ENCODE measurements at places on chromosomes 16 and 17.

GRCh38 chr16:84055366-84055765 is 12.8 kb upstream of the SLC38A8 start:
- DNase-seq, result no peak

DNA sequence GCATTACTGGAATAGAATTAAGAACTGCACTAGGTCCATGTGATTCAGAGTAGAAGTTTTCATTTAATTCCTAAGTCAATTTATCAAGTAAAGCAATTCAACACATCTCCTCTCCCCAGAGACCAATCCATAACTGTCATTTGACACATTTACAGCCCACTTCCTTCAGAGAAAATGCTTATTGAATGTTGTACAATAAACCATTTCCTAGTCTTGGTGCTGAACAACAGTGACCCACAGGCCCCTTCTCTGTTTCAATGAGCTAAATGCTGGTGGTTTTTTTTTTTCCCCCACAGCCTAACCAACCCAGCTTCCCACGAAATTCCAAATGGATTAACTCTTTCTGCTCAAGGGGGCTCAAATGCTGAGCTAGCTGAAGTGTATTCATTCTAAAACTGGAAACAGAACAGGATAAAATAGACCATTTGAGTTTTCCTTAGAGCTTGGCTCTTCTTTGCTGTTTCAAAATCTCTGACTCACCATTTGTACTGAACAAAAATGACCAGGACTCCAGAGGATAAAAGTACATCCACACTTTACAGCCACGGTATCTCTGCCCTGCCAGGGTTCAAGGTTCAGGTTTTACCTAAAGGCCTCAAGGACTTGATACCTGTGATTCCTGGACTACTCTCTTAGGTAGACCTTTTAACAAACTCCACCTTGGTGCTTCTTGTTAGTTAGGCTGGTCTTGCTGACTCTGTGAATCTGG is 62.3 kb downstream of the TMEM100 start:
- DNase-seq, result no peak

DNA sequence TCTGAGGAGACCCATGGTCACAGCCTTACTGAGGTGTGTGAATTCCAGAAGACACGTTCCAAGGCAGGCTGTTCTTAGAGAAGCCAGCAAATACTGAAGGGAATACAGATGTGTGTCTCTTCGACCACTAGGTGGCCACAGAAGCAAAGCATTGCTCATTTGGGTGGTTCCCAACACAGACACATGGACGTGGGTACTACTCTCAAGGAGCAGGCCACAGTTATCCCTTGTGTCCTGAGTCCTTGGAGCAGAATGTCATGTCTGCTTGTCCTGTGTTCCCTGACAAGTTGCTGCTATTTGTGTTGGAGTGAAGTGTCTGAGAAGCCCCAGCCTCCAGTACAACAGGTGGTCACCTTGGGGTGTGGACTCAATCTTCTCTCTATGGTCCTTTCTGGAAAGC is 30.3 kb downstream of the HMOX2 start:
- DNase-seq, result peak; percentile 59

GRCh38 chr17:45046537-45047125 is 4.8 kb downstream of the DCAKD start:
- no peak for DNase-seq

GRCh38 chr16:80938004-80938878 is 68.4 kb downstream of the CMC2 start:
- DNase-seq, result peak; percentile 20

DNA sequence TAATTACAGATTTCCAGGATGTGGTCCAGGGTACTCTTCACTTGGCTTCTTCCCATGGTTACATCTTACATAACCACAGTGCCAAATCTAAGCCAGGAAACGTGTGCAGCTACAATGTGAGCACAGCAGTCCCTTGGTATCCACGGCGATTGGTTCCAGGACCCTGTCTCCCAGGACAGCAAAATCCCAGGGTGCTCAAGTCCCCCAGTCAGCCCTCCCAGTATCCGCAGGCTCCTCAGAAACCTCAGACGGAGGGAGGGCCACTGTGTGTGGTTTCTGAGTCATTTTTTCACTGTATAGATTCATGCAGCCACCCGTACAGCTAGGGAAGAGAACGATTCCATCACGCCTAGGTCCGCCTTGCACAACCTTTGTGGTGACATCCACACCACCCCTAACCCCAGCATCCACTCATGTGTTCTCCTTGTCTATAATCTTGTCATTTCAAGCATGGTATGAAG is 11.1 kb upstream of the ATP2C2 start:
- DNase-seq, result peak; percentile 55

DNA sequence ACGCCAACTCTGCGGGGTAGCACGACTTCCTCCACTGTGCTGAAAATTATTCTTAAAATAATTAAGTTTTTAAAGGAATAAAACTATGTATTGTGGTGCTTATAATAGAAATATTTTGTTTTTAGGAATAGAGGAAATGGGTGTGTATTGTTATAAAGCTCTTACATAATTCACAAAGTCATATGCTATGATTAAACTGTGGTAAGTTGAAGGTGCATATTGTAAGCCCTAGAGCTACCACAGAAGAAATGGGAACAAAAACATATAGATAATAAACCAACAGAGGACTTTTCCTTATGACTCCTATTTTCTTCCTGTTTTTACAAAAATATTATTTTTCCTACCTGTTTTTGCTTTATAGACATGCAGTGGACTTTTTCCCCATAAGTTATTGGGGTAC is 4.3 kb upstream of the SLFN11 start:
- no peak for DNase-seq

DNA sequence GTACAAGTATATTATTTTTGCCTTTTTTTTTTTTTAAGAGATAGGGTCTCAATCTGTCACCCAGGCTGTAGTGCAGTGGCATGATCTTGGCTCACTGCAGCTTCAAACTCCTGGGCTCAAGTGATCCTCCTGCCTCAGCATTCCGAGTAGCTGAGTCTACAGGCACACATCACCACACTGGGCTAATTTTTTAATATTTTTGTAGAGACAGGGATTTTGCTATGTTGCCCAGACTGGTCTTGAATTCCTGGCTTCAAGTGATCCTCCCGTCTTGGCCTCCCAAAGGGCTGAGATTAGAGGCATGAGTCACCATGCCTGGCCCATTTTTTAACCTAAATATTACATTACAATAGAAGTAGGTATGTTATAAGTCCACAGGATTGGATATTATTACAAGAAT is 3.2 kb downstream of the TERB1 start:
- no peak for DNase-seq

- DNase-seq, result no peak
Observed at GRCh38 chr16:69928856-69929400, 22.2 kb upstream of the CLEC18A start.

DNA sequence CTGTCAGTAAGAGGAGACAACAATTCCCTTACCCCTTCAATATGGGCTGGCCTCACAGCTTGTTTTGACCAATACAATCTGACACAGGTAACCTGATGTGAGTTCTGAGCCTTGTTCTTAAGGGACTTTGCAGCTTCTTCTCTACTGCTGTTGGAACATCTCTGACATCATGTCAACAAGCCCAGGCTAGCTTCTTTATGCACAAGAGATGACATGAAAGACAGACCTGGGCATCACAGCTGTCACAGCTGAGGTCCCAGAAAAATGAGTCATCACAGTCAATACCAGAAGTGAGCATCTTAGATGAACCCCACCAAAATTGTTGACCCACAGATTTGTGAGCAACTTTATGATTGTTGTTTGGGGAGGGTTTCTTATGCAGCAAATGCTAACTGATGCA is 431.7 kb upstream of the PSMD7 start:
- no peak for DNase-seq

GRCh38 chr17:68461589-68461988 is 4.3 kb upstream of the WIPI1 start:
- peak; percentile 20 for DNase-seq

DNA sequence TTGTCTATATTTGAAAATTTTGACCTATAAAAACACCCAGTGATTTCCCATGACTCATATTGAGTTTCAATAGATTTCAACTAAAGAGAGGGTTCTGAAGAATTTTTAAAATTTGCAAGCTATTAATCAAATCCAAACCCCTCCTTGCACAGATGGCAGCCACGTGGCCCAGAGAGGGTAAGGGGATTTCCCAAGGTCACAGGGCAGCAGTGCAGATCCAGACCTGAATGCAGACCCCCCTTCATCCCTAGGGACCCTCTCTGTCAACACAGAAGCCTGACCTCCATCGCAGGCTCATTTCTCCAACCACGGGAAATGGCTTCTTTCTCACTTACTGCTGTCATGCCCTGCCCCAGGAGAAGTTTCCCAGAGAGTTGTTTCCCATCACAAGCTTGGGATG is 24.7 kb upstream of the CES5A start:
- DNase-seq, result no peak

DNA sequence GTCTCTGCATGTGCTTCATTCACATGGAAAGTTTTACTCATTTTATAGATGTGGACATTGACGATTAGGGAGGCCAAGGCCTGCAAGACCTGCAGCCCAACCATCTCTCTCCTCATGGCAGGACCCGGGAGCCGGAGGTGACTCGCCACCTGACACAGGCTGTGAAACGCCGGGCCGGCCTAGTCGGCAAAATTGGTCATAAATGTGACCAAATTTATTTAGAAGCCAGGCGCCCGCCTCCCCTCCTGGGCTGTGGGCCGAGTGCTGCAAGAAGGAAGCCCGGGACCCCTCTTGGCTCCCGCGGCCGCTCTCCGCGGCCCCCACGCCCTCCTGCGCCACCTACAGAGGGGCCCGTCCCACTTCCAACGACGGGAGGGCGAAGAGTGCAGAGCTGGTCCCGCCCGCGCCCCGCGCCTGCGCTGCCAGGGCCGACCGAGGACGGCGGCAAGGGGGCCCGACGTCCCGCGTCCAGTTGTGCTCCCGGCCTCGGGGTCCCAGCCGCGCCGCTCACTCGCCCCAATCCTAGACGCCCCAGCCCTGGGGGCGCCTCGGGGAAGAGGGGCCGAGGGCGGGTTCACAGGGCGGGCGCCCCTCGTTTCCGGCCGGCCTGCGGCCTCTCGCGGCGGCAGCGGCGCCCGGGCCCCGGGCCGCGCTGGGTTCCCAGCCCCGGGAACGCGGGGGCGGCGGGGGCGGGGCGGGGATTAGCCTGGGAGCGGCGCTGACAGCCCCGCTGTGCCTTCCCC is 47.5 kb downstream of the WNT3 start:
- peak; percentile 54 for DNase-seq

GRCh38 chr16:11194913-11195312 is 61.1 kb downstream of the SOCS1 start:
- DNase-seq, result no peak

- no peak for DNase-seq
Observed at GRCh38 chr17:53655591-53655990, 167.1 kb upstream of the KIF2B start.

DNA sequence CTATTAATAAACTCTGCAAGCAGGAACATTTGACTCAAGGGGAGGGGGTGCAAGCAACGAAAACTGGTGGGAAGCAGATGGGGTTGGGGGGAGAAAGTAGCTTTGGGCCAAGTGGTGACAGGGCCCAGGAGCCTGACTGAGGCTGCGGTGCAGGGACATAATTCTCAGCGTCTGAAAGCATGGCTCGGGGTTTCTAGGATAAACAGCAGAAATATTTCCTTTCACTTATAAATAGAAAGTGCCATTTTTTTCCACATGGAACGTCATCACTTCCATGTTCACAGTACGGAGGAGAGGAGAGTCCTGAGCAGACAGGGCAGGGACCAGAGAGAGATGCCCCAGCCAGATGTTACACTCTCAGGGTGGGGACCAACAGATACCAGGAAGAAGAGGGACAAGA is 197.1 kb downstream of the ZFHX3 start:
- DNase-seq, result no peak

- DNase-seq, result no peak
Observed at GRCh38 chr16:57803134-57803990, 1.1 kb upstream of the KIFC3 start.

GRCh38 chr16:11682655-11683096 is 14.4 kb downstream of the SNN start:
- no peak for DNase-seq

DNA sequence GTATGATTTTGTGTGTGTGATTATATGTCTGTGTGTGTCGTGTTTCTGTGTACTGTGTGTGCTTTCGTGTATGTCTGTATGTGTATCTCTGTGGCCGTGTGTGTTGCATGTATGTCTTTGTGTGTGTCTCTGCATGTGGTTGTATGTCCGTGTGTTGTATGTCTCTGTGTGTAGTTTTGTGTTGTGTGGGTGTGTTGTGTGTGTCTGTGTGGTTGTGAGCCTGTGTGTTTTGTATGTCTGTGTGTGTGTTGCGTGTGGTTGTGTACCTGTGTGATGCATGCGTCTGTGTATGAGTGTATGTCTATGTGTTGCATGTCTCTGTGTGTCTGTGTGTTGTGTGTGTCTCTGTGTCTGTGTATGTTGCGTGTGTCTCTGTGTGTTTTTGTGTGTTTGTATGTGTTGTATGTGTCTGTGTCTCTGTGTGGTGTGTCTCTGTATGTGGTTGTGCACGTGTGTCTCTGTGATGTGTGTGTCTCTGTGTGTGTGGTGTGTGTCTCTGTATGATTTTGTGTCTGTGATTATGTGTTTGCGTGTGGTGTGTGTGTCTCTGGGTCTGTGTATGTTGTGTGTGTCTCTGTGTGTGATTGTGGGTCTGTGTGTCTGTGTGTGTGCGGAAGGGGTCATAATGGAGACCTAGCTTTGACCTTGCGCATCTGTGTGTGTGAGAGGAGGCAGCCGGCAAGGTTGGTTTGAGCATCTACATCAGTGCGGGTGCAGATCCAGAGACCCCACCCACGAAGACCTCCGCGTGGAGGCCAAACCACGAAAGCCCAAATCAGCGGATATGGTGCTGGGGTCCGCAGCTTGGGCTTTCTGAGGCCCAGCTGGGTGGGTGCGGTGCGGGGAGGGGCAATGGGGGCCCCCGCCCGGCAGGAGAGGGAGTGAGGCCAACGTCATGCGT is 212.6 kb upstream of the GSE1 start:
- no peak for DNase-seq
